Activated T-helper 2 cell treated with anti-CD3 and anti-CD28 coated beads, Interferon-gamma antibody, Interleukin-2, Interleukin-4, amounts not matched to agents 10 μg/mL and 5 μg/mL and 100 μg/mL, durations not matched to agents 14 hours and 24 hours and 36 hours (primary cell): ENCODE measurements at places on chromosomes 7 and 10.

DNA sequence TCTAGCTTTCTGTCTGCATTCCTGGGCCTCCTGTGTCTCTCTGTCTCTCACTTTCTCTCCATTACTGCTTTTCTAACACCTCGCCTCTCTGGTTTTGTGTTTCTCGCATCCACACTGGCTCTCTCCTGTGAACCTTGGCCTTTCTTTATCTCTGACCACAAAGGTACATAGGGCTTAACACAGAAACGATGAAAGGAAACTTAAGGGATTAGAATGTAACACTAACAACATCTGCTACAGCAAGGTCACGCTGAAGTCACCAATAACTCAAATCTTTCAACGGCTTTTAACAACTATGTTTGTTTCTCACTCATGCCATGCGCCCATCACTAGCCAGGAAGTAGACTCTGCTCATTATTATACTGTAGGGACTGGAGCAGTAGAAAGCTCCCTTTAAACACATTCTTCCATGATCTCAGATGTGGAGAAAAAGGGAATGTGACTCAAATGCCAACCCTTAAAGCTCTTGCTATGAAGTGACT, 9.3 kb upstream of the OR6V1 start:
- peaks cover 5% of the 10 kb centered on the region for H3K27me3 ChIP-seq
- H3K27ac ChIP-seq, result no peak overlapping the region
- DNase-seq, result no peak
- peaks cover 10% of the 10 kb centered on the region for H3K4me1 ChIP-seq
- H3K4me3 ChIP-seq, result no peak overlapping the region

DNA sequence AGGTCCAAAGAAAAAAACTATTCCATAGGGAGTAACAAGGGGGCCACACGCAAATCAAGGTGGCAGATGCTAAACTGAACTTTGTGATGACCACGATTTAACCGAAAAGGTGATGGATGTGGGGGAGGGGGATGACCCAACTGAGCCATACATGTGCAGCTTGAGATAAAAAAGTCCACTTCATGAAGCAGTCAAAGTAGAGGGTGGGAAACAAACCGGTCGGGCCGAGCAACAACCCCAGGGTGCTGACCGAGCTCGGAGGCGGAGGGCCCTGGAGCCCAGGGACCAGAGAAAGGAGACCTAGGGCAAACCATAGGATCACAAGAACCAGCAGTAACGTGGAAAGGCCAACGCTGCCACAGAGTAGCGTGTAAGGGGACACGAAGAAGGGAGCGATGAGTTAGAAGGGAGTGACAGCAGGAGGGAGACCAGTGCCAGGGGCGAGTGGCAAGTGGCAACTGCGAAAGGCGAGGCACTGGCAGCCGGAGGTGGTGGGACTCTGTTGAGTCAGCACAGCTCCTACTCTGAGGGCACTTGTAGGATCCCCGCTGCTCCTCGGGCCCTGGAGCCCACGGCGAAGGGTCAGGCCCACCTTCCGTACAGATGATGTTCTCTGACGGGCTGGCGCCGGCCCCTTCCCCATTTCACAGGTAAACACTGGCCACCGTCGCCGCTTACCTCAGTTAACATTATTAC, 540 bp downstream of the SNX13 start:
- peak overlapping the region; percentile 97 for H3K4me3 ChIP-seq
- peaks cover 16% of the 10 kb centered on the region for H3K36me3 ChIP-seq
- DNase-seq, result peak; percentile 41
- peaks cover 12% of the 10 kb centered on the region for H3K27me3 ChIP-seq
- H3K4me1 ChIP-seq, result peaks cover 40% of the 10 kb centered on the region

DNA sequence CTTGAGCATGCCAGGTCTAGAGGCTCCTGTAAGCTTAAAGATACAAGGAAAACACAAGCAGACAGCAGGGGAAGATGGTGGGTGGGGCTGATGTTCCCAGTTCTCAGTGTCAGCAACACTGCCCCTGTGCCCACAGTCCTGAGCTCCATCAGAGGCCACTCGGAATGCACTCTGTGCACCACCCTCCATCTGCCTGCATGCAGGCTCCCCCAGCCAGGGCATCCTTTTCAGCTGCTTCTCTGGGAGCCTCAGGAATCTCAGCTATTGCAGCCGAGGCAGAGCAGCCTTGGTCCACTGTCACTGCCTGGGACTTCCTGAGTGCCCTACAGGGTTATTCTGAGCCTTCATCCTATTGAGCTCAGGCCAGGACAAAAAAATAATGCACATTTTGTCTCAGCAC, 22.2 kb downstream of the LBX1 start:
- H3K4me1 ChIP-seq, result no peaks in the 10 kb centered on the region
- no peak for DNase-seq
- peaks cover 30% of the 10 kb centered on the region for H3K27me3 ChIP-seq
- H3K4me3 ChIP-seq, result no peak overlapping the region

DNA sequence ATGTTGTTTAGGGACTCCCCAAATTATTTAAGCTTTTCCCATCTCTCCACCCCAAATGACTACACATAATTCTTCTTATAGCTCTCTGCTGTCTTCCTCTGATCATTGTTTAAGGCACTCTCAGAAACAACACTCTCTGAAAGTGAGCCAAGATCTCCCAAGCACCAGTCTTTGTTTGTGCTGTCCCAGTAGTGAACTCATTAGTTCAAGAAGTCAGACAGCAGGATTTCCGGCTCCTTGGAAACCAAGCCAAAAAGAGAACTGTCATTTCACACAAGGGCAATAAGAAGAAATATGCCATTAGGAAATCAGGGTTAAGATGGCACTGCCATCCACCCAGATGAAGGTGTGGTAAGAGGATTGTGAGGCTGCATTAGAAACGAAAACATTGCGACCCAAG, 83.1 kb downstream of the FZD1 start:
- no peak for DNase-seq
- no peaks in the 10 kb centered on the region for H3K27me3 ChIP-seq
- no peak overlapping the region for H3K27ac ChIP-seq

- H3K27ac ChIP-seq, result no peak overlapping the region
- DNase-seq, result no peak
- no peaks in the 10 kb centered on the region for H3K36me3 ChIP-seq
Observed at GRCh38 chr7:150911590-150912267, 59.4 kb downstream of the AOC1 start.

GRCh38 chr7:81111781-81112540, 193.1 kb upstream of the SEMA3C start:
- no peaks in the 10 kb centered on the region for H3K27me3 ChIP-seq
- H3K4me1 ChIP-seq, result no peaks in the 10 kb centered on the region
- DNase-seq, result no peak
- H3K36me3 ChIP-seq, result no peaks in the 10 kb centered on the region
- H3K4me3 ChIP-seq, result no peak overlapping the region

- DNase-seq, result no peak
- H3K4me1 ChIP-seq, result peaks cover 29% of the 10 kb centered on the region
- H3K4me3 ChIP-seq, result no peak overlapping the region
- H3K27ac ChIP-seq, result peak overlapping the region; percentile 4
Observed at GRCh38 chr10:26970667-26971066, 109.9 kb upstream of the ABI1 start.

DNA sequence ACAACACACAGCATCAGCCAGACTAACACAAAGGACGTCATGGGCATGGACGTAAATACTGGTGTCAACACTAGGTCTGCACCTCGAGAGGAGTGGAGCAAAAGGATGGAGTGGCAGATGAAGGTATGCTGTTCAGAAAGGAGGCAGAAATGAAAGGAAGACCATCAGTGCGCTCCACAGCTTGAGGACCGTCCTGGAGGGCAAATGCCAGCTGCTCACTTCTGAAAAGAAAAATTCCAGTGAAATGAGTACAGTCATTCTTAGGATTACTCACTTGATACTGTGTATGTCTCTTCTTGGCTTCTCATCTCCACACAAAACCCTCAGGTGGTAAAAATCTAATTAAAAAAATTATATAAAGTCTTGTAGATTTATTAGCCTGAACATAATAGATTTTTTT, 44.8 kb downstream of the EGFR start:
- peaks cover 16% of the 10 kb centered on the region for H3K27me3 ChIP-seq
- H3K36me3 ChIP-seq, result no peaks in the 10 kb centered on the region
- no peak overlapping the region for H3K27ac ChIP-seq
- no peaks in the 10 kb centered on the region for H3K4me1 ChIP-seq
- H3K4me3 ChIP-seq, result no peak overlapping the region

- H3K4me1 ChIP-seq, result no peaks in the 10 kb centered on the region
- H3K4me3 ChIP-seq, result no peak overlapping the region
- DNase-seq, result no peak
Observed at GRCh38 chr7:69388452-69389137, 209.7 kb upstream of the AUTS2 start.

GRCh38 chr10:119908166-119908565, 15.6 kb downstream of the SEC23IP start:
- H3K36me3 ChIP-seq, result peaks cover 67% of the 10 kb centered on the region
- peaks cover 3% of the 10 kb centered on the region for H3K4me1 ChIP-seq
- no peak overlapping the region for H3K4me3 ChIP-seq
- no peaks in the 10 kb centered on the region for H3K27me3 ChIP-seq
- H3K27ac ChIP-seq, result no peak overlapping the region

- no peak for DNase-seq
- H3K36me3 ChIP-seq, result peaks cover 15% of the 10 kb centered on the region
- no peaks in the 10 kb centered on the region for H3K4me1 ChIP-seq
- no peak overlapping the region for H3K27ac ChIP-seq
- H3K27me3 ChIP-seq, result no peaks in the 10 kb centered on the region
- no peak overlapping the region for H3K4me3 ChIP-seq
Observed at GRCh38 chr7:67346126-67346525, 349.5 kb downstream of the TYW1 start.

- no peak for DNase-seq
- H3K27me3 ChIP-seq, result peaks cover 24% of the 10 kb centered on the region
- H3K4me3 ChIP-seq, result no peak overlapping the region
- H3K36me3 ChIP-seq, result no peaks in the 10 kb centered on the region
Observed at GRCh38 chr10:129046962-129047361, 420.1 kb upstream of the MGMT start.

DNA sequence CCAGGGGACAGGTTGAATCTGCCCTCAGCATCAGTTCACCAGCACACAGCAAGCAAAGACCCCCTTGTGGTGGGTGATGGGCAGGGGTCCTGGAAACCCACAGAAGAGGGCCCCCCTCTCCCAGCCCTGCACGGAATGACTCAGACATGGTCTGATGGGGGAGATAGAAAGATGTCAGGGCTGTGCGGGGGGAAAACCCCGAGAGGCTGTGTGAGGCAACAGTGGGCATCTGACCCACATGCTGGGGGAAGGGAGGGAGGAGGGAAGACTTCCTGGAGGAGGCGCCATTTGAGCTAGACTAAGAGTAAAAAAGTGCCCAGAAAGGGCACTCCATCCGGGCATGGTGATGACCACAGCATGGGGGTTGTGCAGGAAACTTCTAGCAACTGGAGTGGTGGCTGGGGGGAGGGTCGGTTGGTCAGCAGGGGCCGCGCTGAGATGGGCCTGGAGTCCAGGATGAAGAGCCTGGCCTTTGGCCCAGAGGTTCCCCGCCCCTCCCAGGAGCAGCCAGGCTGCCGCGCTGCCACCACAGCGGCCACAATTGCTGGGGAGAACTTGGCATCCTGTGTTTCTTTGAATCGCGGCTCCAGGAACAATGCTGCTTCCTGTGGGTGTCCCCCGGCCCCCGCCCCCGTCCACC, 2.5 kb downstream of the LFNG start:
- peak overlapping the region; percentile 87 for H3K27ac ChIP-seq
- H3K4me1 ChIP-seq, result peaks cover 27% of the 10 kb centered on the region
- H3K36me3 ChIP-seq, result peaks cover 19% of the 10 kb centered on the region
- peak overlapping the region; percentile 98 for H3K4me3 ChIP-seq
- DNase-seq, result peak; percentile 62

DNA sequence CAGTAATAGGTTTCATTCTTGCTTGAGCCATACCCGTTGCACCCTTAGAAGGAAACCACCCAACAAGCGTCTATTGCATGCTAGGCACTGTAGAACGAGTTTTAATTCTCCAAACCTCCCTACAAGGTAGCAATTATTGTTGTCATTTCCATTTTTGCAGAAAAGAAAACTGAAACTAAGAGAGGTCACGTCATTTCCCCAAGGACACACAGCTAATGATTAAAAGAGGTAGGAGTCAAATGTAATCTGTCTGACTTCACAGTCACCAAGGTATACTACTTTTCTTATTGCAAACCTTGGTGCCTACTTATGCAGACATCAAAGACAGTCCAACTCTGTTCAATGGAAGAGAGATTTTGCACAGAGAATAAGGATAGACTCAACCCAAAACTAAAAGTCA, 49.1 kb upstream of the C1QL3 start:
- no peaks in the 10 kb centered on the region for H3K36me3 ChIP-seq
- H3K27me3 ChIP-seq, result peaks cover 12% of the 10 kb centered on the region
- peaks cover 2% of the 10 kb centered on the region for H3K4me1 ChIP-seq

GRCh38 chr10:75976681-75977080, 545.3 kb downstream of the LRMDA start:
- H3K27me3 ChIP-seq, result no peaks in the 10 kb centered on the region
- DNase-seq, result no peak
- no peak overlapping the region for H3K27ac ChIP-seq
- H3K36me3 ChIP-seq, result no peaks in the 10 kb centered on the region
